ENCODE measurements at places on chromosomes 4 and X.

DNA sequence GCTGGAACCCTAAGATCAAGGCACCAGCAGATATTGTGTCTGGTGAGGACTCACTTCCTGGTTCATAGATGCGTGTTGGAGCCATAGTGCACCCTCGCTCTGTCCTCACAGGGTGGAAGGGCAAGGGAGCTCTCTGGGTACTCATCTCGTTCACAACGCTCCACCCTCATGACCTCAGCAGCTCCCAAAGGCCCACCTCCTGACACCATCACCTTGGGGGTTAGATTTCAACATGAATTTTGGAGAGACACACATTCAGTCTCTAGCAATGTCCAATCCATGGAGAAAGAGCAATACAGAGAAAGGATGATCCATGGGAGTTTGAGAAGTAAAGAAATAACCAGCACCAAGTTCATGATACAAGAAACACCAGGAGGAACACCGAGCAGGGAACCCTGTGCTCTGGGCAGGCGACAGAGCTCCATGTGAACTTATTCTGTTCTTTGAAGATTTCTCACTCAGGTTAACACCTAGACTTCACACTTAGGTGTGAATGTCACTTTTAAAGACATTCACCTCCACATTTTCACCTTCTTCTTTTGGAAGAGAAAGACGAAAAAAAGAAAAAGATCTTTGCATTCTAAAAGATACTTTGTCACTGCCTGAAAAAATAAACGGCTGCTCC is 171.8 kb upstream of the FAM9B start:
- DNase-seq = no peak

DNA sequence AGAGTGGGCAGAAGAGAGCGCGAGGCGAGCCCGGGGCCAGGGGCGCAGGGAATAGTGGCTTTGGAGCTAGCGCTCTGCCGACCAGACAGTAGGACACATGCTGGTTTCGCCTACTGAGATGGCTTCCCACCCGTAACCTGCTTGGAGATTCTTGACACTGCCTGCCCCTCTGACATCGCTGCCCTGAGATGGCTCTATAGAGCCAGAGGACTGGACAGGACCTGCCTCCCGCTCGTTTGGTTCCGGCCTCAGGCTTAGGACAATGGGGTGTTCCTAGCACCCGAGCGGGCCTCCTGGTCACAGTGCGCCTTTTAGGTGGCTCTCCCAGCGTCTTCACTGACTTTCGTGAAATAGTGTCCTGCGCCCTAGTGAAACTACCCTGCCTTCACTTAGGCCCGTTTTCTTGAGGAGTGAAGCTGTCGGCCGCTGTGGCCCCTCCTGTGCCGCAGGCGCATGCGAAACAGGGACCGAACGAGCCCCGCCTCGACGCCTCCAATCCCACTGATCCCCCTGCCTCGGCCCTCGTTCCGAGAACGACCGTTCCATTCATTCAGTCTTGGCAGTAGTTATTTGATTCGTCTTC is 608 bp downstream of the TAF1 start:
- no peak for DNase-seq

- no peak for DNase-seq
Measured at GRCh38 chrX:32448320-32448719, 763.0 kb downstream of the DMD start.

GRCh38 chrX:20522420-20522819 is 255.7 kb upstream of the RPS6KA3 start:
- DNase-seq = no peak

- no peak for DNase-seq
Measured at GRCh38 chr4:104751468-104751867, 256.8 kb upstream of the CXXC4 start.

GRCh38 chrX:150663073-150663472 is 30.1 kb upstream of the MTMR1 start:
- DNase-seq = no peak

GRCh38 chr4:109294006-109294405 is 8.5 kb downstream of the COL25A1 start:
- no peak for DNase-seq

GRCh38 chrX:105876658-105877057 is 54.3 kb downstream of the NRK start:
- DNase-seq = no peak

DNA sequence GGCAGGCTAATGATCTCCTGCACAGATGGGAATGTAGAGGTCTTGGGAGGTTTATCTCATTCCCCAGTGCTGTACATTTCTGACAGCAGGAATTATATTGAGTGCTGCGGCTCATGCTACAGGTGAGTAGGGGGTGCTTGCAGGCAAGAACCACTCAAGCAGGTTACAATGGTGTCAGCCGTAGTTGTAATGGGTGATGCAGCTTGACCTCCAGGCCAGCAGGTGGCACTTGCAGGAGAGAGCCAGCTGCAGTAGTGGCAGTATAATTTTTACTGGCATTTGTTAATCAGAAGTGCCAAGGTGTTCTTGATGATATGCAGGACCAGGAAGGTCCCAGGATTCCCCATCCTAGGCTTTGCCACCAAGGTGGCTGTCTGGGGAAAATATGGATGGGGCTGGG is 759.6 kb upstream of the NDST4 start:
- DNase-seq = no peak

DNA sequence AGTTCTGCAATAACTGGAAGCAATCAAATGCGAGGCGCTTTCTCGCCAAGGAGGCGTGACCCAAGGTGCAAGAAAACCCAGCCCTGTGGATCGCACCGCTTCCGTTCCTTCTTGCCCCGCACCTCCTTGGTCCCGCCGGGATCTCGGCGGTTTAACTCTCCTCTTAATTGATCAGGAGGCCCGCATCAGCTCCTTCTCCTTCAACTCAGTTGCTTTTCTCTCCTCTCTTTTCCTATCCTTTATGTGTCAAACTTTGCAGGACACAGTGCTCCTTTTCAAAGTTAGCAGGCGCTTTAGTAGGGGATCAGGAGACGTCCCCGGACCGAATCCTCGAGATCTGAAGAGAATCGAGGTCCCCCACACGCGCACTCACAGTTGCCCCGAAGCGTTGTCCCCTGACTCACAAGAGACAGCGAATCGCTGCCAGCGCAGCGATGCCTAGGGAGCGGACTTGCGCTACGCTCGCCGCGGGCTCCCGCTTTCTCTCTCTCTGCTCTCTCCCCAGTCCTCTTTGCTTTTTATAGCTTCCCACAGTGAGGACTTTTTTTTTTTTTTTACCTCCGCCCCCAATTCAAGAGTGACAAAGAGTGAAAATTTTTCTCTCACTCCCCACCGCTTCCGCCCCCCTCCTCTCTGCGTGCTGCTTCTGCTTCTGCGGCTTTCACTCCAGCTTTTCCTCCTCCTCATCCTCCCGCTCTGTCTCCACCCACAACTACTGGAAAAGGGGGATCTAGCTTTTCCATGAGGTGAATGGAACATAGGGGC is at the start of gene DKK2:
DKK2 (minus strand) TSS at position 495 of the 765 bp plus-strand sequence. CDS start 722 bp downstream, outside the sequence.
- no peak for DNase-seq

GRCh38 chr4:8171266-8171665 is 12.7 kb upstream of the ABLIM2 start:
- no peak for DNase-seq

- no peak for DNase-seq
Measured at GRCh38 chr4:53507671-53508286, 83.5 kb downstream of the LNX1 start.

DNA sequence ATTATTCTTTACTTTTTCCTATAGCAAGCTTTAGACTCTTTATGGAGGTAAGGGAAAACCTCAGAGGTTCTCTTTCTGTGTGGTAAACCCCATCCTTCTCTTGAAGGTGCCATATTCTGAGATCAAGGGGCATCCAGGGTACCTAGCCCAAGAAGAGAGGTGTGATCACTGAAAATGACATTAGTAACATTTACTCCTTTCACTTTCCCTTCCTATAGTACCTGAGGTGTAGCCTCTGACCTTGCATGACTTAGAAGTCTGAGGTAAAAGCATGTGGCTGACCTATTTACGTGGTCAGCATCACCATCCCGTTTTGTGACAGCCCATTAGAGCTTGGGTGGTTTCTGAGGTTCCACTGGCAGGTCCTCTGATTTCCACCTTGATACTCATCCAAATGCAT is 25.7 kb downstream of the SGMS2 start:
- DNase-seq = no peak

- DNase-seq = no peak
Measured at GRCh38 chrX:100600758-100601157, 16.0 kb downstream of the TNMD start.

DNA sequence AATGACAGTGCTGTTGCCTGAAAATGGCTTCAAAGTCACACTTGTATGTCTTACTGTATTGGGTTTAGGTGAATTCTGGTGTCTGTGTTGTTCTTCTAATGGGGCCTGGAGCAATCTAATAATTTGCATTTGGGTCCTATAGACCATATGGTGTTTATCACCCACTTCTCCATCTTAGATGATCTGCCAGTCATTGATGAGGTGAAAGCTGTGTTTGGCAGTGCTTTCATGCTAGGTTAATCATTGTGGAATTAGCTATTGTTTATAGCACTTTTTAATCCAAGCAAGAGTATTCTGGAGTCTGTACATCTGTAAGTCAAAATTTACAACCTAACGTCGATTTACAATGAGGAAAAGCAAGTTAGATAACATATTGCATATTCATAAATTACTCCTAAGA is 572.2 kb upstream of the MAGEB2 start:
- DNase-seq = no peak

All from stimulated activated CD8-positive, alpha-beta memory T cell treated with anti-CD3 and anti-CD28 coated beads, Interleukin-15, amount 100 ng/mL, for 48 hours (primary cell).